ENCODE measurements at places on chromosomes 16 and 17.

DNA sequence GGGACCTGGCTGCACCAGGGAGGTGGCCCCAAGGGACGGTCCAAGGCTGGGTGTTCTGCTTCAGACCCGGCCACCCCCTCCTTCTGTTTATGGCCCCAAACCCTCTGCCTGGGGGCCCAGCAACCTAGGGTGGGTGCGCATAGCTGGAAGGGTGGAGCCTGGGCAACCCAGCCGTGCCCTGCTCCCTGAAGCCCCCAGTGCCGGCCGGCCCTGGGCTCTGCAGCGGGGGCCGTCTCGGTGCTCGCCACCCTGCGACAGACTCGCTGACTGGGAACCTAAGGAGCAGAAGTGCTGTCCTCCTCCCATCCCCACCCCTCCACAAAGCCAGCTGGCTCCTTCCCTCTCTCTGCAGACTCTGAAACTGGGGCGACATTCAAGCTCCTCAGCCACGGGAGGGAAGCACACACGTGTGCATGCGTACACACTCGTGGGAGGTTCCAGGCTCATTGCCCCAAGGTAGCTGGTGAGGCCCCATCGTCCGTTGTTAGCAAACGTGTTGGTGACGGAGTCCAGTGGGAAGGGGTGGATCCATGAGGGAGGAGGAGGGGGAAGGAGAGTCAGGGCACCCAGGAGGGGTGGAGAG lies 43.4 kb downstream of the ENGASE start:
- DNase-seq, result no peak

- no peak for DNase-seq
Measured at GRCh38 chr16:28183484-28183883, 28.3 kb downstream of the XPO6 start.

DNA sequence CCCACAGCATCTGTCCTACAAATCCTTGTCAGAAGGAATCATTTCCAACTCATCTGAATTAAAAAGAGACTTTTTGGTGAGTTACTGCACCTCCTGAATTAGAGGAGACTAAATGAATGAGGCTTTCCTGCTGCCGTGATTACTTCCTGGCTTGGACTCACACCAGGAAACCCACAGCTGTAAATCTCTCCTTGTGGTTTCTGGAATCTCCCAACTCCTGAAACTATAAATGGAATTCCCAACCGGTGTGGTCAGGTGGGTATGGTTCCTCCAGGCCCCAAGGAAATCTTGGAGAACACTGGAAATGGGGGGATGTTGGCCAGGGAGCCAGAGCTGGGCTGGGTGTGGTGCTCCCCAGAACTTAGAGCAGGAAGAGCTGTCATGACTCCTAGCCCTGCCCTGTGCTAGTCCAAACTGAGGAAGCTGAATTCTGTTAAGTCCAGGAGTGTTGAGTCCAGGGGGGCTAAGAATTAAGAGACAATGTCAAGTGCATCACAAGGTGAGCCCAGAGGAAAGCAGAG lies 216.4 kb downstream of the GSG1L start:
- no peak for DNase-seq

DNA sequence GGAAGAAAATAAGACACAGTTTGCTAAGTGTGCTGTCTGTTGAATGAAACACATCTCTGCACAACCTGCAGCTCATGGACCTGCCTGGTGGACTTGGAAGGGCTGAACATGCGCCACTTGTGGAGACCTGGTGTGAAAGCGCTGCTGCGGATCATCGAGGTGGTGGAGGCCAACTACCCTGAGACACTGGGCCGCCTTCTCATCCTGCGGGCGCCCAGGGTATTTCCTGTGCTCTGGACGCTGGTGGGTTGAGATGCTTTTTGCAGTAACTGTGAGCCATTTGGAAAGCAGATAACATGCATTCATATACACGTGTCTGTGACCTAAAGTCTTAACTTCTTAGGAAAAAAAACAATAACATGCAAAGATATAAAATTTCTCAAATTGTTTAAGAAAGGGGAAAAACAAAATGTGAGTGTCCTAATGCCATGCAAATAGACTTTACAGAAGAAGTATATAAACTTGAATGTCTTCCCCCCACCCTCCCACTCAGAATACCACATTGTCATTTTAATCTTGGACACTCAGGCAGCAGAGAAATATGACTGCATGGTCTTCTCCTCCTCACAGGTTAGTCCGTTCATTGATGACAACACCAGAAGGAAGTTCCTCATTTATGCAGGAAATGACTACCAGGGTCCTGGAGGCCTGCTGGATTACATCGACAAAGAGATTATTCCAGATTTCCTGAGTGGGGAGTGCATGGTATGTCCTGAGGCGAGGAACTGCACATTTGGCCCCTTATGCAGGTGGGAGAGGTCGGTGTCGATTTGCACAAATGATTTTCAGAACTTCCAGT lies 65.6 kb downstream of the SEC14L1 start:
- DNase-seq, result no peak

GRCh38 chr16:22353191-22353919 lies 21.1 kb downstream of the CDR2 start:
- DNase-seq, result no peak

DNA sequence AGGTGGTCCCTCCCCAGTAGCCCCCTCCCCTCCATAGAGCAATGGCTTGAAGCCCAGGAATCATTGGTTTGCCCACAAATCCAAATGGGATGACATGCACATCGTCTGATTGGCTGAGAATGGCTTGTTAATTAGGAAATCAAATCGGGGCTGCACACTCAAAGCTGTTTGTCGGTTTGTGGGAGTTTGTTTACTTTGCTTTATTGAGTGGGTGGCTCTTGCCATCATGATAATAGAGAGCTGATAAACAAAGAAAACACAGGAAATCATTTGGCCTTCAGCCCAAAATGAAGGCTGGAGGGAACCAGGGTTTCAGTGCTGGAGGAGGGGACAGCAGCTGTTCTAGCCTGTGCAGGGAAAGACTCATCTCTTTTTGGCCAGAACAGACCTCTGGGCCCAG lies 316.3 kb downstream of the CBLN1 start:
- no peak for DNase-seq

GRCh38 chr17:64621772-64622171 lies 40.3 kb downstream of the SMURF2 start:
- DNase-seq, result no peak

- DNase-seq, result no peak
Measured at GRCh38 chr17:27233059-27233458, 60.9 kb upstream of the WSB1 start.

GRCh38 chr17:17902877-17903276 lies 66.1 kb upstream of the SREBF1 start:
- DNase-seq, result no peak

- no peak for DNase-seq
Measured at GRCh38 chr16:57977418-57978069, 6.6 kb upstream of the CNGB1 start.

- DNase-seq, result no peak
Measured at GRCh38 chr16:79132701-79133100, 467.8 kb downstream of the MAF start.

DNA sequence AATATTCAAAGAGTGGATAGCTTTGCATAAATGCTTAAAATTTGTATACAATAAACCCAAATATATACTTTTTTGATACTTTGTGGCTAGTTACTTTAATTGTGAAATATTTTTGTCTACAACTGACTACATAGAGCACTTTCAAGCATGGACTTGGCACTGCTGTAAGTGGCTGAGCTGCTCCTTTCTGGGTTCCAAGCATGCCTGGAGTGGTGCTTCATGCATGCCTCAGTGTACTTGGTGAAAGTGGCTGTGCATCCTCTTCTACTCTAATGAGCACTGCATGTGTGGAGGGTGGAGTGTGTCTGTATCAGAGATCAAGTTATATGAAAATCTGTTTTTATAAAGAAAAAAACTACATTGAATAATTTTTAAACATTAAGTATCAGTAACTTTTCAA lies 94.1 kb downstream of the OMG start:
- DNase-seq, result no peak

GRCh38 chr16:68091380-68092261 lies 6.5 kb downstream of the NFATC3 start:
- DNase-seq, result no peak

DNA sequence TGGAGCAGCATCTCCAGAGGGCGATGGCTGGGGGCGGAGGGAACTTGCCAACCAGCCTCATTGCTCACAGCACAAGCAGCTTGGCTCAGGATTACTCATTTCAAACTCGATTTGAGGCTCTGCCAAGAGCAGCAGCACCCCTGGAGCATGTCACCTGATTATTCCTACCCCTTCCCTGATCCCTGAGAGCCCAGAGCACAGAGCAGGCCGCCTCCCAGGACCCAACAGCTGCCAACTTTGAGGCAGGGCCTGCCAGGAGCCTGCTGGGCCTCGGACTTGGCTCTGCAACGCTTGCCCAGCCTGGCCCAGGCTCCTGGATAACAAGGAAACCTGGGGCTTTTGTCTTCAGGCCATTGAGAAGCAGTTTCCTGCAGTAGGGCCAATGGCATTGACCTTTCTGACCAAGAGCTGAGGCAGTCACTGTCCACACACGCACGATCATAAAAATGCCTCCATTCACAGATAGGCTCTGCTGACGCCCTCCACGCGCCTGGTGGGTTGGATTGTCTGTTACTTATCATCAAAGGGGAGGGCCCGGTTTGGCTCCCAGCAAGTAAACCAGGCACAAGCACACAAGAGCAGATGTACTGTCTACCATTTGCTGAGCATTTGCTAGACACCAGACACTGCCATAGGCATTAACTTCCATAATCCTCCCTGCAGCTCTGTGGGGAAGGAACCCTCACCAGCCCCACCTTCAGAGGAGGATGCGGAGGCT lies 406.6 kb upstream of the EEF2KMT start:
- DNase-seq, result no peak

DNA sequence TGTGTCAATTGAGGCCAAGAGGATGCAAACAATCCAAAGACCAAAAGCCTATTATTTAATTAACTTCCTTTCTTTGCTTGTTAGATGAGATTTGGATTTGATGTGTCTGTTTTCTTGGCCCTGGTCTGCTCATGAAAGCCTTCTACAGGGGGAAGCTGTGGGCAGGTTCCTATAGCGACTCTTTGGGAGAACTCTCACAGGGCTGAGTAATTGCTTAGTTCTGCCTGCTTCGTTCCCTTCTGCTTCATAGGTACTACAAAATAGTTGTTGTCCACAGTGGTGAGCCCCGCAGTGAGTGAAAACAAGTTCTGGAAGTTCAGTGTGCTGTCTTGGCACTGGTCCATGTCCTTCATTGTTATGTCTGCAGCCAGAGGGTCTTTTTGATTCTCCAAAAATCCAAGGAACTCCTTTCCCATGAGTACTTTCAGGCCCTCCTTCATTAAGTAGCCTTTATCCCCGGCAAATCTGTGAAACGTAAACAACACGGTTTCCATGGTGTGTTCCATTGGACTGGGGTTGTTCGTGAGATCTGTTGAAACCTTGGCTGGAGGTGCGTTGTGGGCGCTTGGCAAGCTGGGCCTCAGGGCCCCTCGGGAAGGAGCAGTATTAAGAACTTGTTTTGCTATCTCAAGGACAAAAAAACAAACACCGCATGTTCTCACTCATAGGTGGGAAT lies 30.0 kb upstream of the ANKRD40CL start:
- no peak for DNase-seq

Data from stimulated activated CD4-positive, alpha-beta T cell treated with anti-CD3 and anti-CD28 coated beads, Interleukin-2, amount 100 ng/mL, for 24 hours (primary cell).